Activated T-cell treated with anti-CD3 and anti-CD28 coated beads, Interleukin-2, amount 50 U/mL, for 1 hour (primary cell): ENCODE measurements at places on chromosomes 1 and 21.

DNA sequence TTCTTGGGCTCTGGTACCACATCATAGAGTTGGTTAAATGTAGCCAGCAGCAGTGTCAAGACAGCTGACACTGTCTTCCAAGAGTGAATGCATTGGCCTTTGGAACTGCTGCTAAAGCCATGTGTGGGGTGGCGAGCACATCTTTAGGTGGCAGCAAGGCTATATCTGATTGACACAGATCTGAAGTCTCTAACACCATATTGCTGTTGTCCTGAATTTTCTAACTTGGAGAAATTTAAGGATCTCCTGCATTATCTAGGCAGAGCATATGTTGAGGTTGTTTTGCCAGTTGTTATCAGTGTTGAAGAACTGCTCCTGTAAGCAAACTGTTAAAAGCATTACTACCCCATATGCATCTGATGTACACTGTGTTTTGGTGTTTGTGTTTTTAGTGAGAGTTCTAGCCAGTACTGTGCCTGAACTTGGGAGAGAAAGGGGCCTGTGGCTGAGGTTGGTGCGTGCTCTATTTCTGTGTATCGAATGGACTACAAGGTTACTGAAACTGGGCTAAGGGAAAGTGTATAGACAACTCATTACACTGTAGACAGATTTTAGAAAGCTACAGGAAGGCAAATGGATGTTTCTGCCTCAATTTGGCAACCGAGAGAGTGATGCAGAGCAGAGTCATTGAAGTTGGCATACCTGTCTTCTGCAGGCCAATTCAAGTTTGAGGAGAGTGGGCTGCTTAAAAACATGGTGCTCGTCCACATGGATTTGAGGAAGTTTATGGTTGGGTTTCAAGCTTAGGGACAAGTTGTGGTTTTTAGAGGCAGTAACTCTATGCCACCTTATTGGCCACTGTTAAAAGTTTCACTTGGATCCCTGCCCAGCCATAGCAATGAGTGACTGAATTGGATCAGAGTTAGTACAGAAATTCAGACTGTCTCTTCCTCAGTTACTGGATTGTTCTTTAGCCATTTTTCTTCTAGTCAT is 16.9 kb downstream of the DYRK3 start:
- DNase-seq, result no peak

DNA sequence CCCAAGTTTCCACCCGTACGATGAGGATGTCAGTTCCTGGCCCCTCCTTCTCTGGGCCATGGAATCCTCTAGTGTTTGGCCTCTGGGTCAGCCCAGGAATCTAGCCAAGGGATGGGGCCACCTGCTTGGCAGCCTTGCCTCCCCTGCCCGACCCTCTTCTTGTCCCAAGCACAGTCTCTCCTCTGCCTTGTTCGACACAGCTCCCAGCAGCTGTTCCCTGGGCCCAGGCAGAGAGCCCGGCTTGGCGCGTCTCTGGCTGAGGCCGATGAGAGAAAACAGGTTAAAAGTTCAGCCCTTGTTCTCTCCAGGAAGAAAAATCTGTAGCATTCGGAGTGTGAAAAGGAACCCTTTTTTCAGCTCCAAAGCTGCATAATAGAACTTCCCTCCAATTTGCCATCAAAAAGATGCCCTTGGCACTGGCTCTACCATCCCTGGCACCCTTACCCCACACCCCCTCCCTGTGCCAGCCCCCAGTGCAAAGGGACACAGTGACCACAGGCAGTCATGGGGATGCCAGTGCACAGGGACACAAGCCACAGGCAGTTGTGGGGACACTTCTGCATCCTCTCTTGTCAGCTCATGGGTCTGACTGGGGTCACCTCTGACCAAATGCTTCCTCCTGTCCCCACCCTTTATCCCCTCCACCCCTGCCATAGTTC is 68.4 kb downstream of the EPHB2 start:
- no peak for DNase-seq

GRCh38 chr1:176744142-176744541 is 281.2 kb downstream of the PAPPA2 start:
- DNase-seq, result no peak

DNA sequence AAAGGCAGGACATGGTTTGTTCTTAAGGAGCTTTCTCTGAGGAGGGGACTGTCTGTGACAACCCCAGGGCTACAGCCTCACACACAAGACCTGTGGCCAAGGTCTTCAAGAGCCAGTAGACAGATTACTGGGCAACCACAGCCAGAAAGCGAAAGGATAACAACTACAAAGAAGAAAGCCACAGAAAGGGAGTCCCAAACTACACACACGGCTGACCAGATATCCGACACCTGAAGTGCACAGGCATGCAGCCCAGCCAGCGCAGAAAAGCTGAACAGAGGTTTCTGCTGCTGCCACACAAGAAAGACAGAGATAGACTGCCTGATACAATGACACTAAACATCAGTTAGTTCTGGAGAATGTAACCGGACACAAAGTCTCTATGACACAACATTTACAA is 21.4 kb upstream of the NADK start:
- no peak for DNase-seq

GRCh38 chr1:234125283-234125682 is 220.8 kb downstream of the SLC35F3 start:
- no peak for DNase-seq

GRCh38 chr1:15028102-15028501 is 125.4 kb upstream of the TMEM51 start:
- DNase-seq, result no peak

DNA sequence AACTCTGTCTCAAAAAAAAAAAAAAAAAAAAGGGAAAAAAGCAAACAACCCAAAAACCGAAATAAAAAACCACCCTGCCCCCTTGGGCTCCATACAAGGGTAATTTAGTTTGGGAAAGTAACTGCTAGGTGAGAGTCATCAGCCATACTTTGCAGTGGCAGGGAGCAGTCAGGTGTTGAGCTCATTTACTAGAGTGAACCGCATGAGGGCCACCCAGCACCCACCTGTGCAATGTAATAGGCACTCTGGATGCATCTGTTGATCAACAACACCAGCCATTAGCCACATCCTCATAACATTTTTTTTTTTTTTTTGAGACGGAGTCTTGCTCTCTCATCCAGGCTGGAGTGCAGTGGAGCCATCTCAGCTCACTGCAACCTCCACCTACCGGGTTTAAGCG is 9.1 kb downstream of the INAVA start:
- DNase-seq, result no peak

- DNase-seq, result peak; percentile 10
These were observed 41.8 kb upstream of the ACTRT2 start for GRCh38 chr1:2979191-2980072.

DNA sequence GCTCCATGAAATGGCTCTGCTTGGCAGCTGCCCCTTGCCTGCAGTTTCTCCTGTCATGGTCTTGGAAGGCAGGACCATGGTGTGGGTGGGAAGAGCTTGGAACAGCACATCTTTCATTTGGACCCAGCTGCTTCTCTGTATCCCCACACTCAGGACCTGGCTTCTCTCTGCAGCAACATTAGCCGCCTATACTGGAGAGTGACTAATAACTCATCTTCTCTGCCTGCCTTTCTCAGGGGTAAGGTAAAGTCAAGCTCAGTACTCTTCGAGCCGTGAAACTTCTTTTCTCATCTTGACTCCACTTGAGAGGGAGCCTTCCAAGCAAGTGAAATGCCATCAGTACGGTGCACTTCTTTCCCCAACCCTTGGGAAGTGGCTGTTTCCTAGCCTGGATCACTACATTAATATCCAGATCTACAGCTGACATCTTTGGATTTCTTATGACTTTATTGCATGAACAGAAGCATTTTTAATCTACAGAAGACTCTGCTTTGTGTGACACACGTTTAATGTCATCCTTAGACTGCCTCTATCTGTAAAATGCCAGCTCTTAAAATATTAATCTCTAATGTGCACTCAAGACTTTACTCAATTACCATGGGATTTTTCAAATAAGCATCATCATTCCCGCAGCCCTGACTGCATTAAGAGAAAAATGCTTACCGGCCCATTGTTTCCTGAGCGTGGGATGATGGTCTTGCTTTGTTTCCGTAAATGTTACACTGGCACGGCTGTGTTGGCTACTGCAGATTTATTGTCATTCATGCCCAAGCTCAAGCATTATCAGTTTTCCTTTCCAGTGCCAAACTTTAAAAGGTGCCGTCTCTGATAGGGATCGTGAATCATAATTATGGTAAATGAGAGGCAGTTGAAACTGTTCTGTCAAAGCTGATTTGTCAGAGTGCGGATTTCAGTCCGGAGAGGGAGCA is 242.9 kb downstream of the HHAT start:
- no peak for DNase-seq

- DNase-seq, result no peak
These were observed 40.7 kb upstream of the PRKACB start for GRCh38 chr1:84103197-84103992.

GRCh38 chr1:68675336-68675735 is 178.5 kb upstream of the DEPDC1 start:
- DNase-seq, result no peak

DNA sequence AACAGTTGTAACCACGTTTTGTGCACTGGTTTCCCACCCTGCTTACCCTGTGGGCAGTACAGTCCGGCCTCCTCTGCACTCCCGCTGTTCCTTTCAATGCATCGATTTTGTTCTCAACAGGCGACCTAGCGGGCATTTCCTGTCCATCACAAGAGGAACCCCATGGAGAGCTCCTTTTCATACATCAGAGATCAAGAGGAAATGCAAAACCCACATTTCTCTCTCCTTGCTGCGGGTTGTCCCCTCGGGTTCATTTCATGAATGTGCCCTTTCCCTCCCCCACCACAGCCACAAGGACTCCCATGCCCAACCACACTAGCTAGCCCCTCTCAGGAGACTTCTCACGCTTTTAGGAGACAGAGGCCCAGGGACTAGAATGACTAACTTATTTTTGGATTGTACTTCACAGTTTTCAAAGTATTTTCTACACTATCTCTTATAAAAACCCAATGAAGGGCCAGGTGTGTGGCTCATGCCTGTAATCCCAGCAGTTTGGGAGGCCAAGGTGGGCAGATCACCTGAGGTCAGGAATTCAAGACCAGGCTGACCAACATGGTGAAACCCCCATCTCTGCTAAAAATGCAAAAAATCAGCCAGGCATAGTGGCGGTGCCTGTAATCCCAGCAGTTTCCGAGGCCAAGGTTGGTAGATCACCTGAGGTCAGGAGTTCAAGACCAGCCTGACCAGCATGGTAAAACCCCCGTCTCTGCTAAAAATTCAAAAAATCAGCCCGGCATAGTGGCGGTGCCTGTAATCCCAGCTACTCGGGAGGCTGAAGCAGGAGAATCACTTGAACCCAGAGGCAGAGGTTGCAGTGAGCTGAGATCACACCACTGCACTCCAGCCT is 18.4 kb downstream of the ATP1A4 start:
- DNase-seq, result no peak

DNA sequence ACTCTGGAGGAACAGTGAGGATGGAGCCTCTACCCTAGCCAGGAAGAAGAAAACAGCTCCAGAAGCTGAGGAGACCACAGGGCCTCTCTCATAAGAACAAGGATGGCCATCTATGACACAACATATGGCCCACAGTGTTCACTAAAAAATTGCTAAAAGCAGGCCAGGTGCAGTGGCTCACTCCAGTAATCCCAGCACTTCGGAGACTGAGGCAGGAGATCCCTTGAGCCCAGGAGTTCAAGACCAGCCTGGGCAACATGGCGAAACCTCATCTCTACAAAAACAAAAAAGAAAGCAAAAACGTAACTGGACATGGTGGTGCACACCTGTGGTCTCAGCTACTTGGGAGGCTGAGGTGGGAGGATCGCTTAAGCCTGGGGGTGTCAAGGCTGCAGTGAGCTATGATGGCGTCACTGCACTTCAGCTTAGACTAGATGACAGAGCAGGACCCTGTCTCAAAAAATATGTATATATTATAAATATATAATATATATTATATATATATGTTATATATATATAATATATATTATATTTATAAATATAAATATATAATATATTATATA is 103.1 kb downstream of the TOMM20 start:
- DNase-seq, result no peak
